Right cardiac atrium (tissue), 5 donors: ENCODE measurements at places on chromosomes 2 and 18. TPM values are rescaled to one million over a fixed set of nuclear protein-coding genes. Genes with fewer than 3 reads are reported as not detected.

DNA sequence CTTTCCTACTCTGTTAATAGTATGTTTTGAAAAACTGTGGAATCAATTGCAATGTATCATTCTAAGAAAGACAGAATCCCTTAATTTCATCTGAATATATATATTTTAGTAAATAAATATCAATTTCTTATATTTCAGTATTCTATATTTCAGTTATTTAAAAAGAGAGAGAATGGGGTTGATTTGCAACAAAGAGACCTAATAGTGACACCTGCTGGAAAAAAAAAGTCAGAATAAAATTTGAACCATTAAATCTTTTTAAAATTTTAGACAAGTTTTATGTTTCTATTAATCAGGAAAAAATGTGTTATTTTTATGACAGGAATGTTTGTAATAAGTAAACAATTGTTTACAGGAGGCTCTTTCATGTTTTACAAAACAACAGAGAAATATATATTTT is 20.7 kb upstream of the CCNT2 start:
- no peak for DNase-seq

DNA sequence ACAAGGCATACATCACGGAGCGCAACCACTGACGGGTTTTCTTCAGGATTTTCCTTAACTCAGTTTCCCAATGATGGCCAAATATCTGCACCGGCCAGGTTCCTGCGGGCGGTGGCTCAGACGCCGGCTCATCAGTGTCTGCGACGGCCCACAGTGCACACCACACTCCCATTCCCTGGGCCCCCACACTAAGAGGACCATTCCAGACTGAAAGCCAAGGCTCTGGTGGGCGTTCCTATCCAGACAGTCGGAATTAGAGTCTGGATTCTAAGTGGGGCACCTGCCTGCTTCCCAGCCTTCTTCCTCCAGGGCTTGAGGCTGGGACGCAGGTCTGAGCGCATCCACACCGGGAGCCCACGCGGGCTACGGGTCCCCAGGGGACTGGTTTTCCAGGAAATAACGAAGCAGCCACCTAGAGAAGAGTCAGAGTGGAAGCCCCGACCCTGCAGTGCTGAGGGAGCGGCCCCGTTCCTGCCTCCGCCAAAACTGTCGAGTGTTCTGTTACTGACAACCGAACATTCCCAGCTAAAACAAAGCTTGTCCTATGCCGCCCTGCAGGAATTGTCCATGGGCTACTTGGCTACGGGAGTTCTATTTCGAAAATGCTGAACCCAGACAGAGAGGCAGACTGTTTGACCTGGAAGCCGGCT is 75.3 kb downstream of the TMEM18 start:
- DNase-seq = no peak

DNA sequence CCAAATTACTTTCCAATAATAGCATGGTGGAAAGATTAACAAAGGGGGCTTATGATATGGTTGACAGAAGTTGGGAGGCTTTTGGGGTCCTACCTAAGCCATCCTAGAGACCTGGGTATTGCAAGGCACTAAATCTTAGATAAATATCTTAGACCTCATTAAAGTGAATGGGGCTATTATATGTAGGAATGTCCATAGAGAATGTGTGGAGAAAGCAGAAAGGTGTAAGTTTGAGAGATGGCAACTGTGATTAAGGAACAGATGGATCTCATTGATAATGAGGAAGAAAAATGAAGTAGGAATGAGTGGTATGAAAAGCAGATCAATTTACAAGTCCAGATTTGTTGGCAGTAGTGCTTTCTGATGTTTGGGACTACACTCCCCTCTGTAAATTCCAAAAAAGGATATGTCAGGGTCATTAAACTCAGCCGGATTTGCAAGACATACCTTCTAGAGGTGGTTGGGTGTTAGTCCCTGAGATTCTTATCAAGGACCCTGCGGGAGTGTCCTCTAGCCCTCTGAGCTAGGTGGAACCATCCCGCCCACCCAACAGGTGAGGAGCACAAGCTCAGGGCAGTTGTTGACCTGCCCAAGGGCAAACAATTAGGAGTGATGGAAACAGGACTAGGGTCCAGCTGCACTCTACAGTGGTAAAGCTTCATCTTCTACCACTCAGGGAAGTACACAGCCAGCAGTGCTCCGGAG is 12.1 kb downstream of the TCF7L1 start:
- no peak for DNase-seq

GRCh38 chr2:61018318-61018755 is 282 bp upstream of the PUS10 start:
- no peak for DNase-seq

GRCh38 chr2:36485521-36485920 is 112.4 kb downstream of the FEZ2 start:
- DNase-seq = peak; percentile 29

GRCh38 chr18:75076286-75076685 is 132.7 kb downstream of the PTGR3 start:
- no peak for DNase-seq

GRCh38 chr2:31011587-31011986 is 126.7 kb downstream of the GALNT14 start:
- no peak for DNase-seq

- peak; percentile 87 for DNase-seq
These were observed 795 bp upstream of the SETBP1 start for GRCh38 chr18:44679914-44680272.

- DNase-seq = no peak
These were observed 810.4 kb upstream of the HS6ST1 start for GRCh38 chr2:129129087-129129486.

GRCh38 chr2:151260573-151261230 is 961 bp downstream of the RBM43 start:
- DNase-seq = no peak

LOXHD1 gene
- 0.54 TPM for total RNA-seq

RUFY4 gene
- not detected for total RNA-seq

GYPC gene
- 98.1 TPM for total RNA-seq

DSG2 gene
- total RNA-seq = 73.7 TPM

FNDC4 gene
- total RNA-seq = 11.4 TPM

ZBTB7C gene
- 2.0 TPM for total RNA-seq

PFN4 gene
- 1.3 TPM for total RNA-seq

REG3A gene
- not detected for total RNA-seq
